ENCODE measurements at places on chromosomes 11 and 22. TPM values are rescaled to one million over a fixed set of nuclear protein-coding genes. Genes with fewer than 3 reads are reported as not detected.

The MS4A12 gene
- total RNA-seq = not detected

The ZNF214 gene
- total RNA-seq = 1.6 TPM

The FAT3 gene
- total RNA-seq = 10.7 TPM

The CLDN5 gene
- 3.0 TPM for total RNA-seq

The SAA4 gene
- total RNA-seq = not detected

The VPREB3 gene
- not detected for total RNA-seq
